ENCODE measurements at places on chromosomes 12 and 14.

GRCh38 chr12:85322715-85323114 is 42.7 kb downstream of the ALX1 start:
- no peak for DNase-seq

GRCh38 chr12:39277416-39277815 is 165.5 kb downstream of the KIF21A start:
- no peak for DNase-seq

- DNase-seq, result no peak
These were observed 697 bp upstream of the HOXC5 start for GRCh38 chr12:54032086-54032619.

DNA sequence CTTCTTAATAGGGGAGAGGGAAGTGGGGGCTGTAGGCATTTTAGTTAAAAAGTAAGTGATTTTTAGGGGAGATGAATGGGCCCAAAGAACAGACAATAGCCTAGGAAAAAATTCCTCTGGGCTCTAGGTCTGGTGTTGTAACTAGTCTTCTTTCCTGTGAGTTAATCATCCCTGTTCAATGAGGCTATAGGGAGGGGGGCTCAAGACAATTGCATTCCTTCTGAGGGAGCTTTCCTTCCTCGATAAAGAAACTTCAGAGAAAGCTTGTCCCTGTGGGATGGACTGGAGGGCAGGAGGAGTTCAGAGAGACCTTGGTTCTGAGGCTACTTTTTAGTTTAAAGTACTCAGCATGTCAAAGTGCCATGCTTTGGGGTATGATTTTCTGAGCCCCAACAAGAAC is 127.2 kb downstream of the BBS10 start:
- no peak for DNase-seq

DNA sequence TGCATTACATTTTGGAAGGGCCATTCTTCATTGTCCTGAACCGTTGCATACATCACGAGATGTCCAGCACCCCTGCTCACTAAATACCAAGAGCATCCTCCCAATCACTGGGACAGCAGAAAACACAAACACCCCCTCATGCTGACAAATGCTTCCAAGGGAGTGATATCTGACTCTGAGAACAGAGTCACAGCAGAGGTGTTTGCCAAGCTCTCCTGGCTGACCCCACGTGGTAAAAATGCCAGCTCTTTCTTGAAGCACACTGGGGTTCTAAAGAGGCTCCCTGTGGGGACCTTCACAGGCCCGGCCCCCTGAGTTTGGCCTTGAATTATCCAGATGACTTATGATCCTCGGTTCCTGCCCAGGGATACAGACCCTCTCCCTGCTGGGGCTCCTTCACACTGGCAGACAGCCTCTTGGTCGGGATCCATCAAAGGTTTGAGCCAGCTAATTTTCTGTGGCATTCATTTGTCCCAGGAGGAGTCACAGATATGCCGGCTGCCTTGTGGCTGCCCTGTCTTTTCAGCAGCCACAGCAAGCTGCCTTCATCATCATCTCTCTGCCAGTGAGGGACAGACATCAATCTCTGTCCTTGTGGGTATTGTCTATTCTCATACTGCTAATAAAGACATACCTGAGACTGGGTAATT is 43.1 kb upstream of the PSMC1 start:
- no peak for DNase-seq
